D341Med (cell line): ENCODE measurements at places on chromosomes 3 and 15.
A peak's percentile ranks its signal among the peaks of the same experiment; 100 is the strongest.

DNA sequence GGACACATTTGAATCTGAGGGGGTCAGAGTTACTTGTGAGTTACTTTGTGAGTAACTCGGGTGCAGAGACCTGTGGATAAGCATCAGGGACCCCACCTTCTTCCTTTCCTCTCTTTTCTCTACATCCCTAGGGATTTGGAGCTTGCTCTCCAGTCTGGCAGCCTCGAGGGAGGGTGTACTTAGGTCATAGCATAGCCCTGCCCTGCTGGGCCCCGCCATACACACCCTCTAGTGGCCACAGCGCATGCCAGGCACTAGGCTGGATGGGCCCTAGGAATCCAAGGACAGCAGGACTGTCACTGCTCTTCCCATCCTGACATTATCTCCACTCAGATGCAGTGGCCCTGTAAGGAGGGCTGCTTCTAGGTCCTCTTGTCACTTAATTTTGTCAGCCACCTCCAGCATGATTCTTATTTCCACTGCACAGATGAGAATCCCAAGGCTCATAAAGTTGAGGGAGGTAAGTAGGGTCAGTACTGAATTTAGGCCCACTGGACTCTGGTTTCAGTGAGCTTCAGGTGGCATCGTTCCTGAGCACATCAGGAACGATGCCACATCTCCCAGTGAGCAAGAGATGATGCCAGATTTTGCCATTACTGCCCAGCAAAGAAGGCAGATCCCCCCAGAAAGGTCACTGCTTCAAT is 3.6 kb upstream of the SMAD6 start:
- DNase-seq = peak; percentile 84

DNA sequence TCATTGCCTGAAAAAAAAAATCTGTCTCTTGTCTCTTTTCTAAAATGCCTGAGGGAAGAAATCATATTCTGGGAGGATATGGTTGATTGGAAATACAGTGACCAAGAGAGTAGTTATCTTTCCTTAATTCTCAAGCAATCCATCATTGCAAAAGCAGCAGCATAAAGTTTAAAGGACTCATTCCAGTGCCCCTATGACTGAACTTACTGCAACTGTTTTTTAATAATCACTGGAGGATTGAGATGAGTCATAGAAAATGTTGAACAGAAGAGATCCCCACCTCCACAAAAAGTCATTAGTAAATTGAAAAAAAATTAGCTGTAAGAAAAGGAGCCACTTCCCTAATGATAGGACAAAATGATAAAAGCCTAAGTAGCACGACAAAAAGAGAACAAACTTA is 121.5 kb downstream of the SLC9A9 start:
- no peak for DNase-seq

DNA sequence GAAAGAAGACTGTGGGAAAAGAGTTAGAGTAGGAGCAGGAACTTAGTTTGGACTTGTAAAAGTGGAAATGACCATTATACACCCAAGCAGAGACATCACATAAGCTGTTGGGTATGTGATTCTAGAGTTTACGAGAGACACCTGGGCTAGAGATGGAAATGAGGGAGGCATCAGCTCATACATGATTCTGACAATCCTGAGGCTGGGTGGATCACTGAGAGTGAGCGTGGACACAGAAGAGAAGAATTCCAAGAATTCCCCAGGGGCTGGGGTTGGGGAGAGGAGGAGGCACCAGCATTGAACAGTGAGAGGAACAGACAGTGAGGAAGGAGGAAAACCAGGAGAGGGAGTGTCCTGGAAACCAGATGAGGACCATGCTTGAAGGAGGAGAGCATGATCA is 113.5 kb downstream of the KCNAB1 start:
- DNase-seq = no peak

DNA sequence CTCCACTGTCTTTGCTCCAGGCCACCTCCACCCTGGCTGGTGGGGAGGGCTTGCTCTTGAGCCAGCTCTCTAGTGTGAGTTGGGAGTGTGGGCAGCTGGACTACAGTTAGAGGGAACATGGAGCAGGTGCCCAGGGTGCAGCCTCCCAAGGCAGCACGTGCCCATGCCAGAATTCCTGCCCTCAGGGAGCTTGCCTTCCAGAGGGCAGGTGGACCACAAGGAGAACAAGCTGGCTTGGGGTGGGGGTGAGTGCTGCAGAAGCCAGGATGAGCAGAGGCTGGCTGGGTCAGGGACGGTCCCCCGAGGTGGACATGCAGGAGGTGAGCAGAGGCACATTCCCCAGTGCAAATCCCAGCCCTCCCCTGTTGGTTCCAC is 89.5 kb downstream of the VGLL4 start:
- no peak for DNase-seq

GRCh38 chr15:70715840-70716485 is 47.4 kb downstream of the UACA start:
- no peak for DNase-seq

GRCh38 chr3:18369551-18370185 is 55.5 kb downstream of the SATB1 start:
- DNase-seq = peak; percentile 45

- DNase-seq = no peak
Observed at GRCh38 chr3:106126067-106126845, 257.4 kb upstream of the CBLB start.

DNA sequence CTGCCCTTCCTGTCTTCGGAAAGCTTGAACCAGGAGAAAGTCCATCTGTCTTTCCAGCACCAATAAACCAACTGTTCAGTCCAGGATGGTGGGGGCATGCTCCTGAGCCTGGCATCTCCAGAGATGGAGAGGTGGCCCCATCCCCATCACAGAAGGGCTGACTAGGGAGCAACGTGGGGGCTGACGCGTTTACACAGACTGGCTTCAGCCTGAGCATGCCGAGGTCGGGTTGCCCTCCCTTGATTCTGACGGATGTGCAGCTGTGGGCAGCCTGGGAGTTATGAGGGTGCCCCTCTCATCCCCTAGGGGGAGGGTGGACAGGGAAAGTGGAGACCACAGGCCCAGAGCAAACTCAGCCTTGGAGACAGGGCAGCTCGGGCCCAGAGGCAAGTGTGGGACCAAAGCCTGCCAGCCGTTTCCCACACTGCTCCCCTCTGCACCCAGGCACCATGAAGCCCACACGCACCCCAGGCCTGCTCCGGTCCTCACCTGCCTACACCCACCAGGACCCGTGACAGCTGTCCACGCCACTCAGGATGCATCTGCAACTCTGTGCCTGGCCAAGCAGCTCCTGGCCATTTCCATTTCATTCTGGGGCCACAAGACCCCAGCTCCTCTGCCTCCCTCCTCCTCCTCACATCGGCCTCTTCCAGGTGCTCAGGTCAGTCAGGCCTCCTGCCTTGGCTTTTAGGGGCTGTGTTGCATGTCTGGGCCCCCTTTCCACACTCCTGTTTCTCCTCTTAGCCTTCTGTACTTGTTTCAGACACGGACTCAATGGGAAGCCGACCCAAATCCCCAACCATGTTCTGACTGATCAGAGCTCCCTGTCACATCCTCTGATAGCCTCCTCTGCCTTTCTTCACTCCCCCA is 48.2 kb upstream of the SLC41A3 start:
- DNase-seq = no peak

- DNase-seq = no peak
Observed at GRCh38 chr3:43863966-43864933, 173.5 kb downstream of the ABHD5 start.

GRCh38 chr3:187292631-187293515 is 1.3 kb upstream of the MASP1 start:
- DNase-seq = no peak

GRCh38 chr3:56862352-56863062 is 60.8 kb upstream of the ARHGEF3 start:
- no peak for DNase-seq

DNA sequence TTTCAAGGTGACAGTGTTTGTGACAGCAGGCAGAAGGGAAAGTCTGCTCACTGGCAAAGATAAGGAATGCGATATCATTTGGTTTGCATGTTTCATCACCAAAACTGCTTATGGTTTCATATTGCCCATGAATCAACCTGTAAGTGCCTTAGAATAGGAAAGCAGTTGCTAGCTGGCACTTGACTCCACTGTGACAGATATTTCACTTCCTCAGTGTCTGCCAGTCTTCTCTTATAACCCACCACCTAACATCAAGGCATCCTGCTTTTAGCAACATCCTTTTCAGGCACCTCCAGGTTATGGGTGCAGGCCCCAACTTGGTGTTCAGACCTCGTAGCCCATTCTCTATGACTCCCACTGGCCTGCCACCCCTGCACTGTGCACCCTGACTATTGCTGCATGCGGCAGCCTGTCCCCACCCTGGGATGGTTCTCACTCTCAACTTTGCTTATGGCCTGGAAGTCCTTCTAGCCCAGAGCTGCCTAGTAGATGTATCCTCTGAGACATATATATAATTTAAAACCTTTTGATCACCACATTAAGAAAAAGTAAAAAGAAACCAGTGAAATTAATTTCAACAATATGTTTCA is 154.4 kb upstream of the RARB start:
- no peak for DNase-seq

DNA sequence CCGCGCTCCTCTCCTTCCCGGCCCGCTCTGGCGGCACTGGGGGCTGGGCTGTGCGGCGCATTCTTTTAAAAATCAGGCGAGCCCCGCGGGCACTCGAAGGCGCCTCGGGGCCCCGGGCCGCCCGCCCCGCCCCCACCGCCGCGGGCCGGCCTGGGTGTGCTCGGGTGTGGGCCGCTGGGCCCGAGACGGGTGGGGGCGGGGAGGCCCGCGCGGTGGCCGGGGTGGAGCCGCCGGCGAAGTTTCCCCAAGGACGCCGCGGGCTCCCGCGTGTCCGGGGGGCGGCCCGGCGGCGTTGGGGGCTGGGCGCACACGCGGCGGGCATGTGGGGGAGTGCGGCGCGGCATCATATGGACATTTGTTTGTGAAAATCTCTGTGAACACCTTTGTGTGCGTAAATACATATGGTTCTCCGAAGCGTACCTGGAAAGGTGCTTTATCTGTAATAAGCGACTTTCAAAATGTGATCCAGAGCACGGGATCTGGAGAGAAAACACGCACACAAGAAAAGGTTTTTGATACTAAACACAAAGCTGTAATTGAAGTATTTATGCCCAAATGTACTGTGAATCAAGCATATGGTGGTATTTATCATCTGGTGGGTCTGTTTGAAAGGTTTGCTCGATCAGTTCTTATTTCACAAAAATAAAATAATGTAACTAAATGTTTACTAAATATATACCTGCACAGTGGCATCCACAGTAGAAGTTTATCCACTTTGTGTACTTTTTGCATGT is 612 bp upstream of the TBL1XR1 start:
- DNase-seq = no peak

DNA sequence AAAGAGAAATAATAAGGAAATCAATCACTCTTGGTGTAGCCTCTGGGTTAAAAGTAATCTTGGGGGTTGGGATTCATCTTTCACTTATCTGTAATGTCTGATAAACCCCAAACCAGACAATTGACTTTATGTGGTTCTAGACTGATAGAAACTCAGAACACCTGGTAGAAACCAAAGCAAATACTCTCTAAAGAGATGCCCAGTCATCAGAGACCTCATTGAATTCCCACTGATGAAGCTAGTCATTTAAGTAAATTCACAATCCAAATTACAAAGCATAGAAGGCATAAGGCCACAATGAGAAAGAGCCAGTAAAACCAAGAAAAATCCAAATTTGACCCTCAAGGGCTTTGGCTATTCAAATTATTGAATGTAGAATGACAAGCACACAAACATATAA is 250.6 kb downstream of the MBNL1 start:
- DNase-seq = no peak

DNA sequence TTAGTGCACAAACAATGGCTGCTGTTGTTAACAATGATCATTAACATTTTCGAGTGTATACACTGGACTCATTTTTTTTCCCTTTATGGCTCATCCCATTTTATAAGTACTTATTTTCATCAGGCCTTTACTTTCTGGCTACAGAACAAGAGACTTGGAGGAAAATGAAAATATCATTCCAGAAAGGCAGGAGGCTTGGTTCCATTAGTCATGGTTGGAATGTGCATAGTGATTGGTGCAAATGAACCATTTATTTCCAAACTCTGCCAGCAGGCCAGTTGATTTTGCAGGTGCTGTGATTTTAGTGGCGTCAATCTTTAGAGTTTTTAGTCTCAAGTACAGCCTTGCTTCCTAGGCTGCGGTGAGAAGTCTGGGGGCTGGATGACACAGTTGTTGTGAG is 151.8 kb downstream of the ITPR1 start:
- DNase-seq = no peak

DNA sequence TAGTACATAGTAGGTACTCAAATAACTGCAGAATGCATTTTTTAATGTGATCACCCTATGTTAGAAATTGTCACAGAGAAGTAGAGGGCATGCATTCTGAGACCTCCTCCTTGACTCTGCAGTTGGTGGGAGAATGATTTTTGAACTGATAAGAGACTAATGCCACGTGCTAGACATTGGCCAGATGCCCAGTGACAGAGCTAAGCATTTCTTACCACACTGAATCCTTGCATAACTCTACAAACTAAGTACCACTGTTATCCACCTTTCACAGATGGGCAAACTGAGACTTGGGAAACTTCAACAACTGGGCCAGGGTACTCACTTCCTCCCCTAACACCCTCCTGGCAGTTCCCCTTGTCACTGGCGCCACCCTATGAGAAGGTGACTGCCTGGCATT is 33.5 kb upstream of the SPATA12 start:
- DNase-seq = no peak

GRCh38 chr3:127112796-127113570 is 79.9 kb upstream of the PRR23E start:
- DNase-seq = no peak

DNA sequence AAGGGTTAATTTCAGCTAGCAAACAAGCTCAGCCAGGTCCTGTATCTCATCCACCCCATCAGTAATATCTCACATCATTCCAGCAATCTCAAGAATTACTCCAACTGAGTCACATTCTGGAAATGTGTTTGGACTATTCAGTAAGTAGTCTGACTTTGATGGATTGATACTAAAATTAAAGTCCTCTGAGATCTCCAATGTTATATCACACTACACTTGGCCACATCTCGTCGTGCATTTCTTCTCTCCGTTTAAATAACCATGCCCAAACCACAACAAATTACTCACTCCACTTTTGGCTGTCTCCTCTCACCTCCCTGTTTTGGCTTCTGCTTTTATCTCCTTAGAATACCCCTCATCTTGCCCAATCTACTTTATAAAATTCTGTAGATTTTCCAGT is 292.2 kb downstream of the PYDC2 start:
- DNase-seq = no peak

DNA sequence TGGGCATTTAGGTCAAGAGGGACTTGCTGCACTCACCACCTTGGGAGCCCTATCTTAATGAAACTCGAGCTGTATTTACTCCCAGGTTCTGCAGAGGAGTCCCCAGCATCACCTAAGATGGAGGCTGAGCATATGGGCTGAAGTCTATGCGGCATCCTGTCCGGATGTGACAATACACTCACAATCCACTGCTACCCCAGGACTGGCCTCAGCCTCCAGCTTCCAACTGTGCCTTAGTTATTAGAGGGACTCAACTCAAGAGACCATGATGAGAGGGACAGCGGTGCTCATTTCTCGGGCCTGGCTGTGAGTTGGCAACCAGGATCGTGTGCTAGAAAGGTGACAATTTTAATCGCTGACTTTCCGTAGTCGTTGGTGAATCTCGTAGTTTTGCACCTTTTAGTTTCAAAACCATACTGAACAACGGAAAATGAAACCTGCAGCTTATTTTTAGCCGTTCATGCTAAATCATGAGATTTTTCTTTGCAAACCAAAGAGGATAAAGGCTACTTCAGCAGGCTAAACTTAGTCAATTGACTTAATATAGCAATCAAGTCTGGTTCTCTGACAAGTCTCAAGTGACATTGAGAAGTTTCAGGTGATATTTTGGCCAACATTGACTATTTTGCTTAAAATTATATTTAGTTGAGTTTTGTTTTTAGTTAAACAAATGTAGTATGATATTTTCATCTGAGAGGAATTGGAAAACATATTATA is 11.1 kb downstream of the ZBTB38 start:
- no peak for DNase-seq

- DNase-seq = no peak
Observed at GRCh38 chr3:71210257-71211007, 373.1 kb downstream of the FOXP1 start.
